ENCODE measurements at places on chromosomes 3 and 15. TPM values are rescaled to one million over a fixed set of nuclear protein-coding genes. Genes with fewer than 3 reads are reported as not detected.

- no peak overlapping the region for H3K27ac ChIP-seq
- no peaks in the 10 kb centered on the region for H3K36me3 ChIP-seq
- no peaks in the 10 kb centered on the region for H3K27me3 ChIP-seq
- no peak overlapping the region for H3K4me3 ChIP-seq
These were observed 33.6 kb downstream of the RAF1 start for GRCh38 chr3:12630292-12630691.

GRCh38 chr3:27568393-27568792, 84.2 kb upstream of the SLC4A7 start:
- DNase-seq: no peak
- no peak overlapping the region for H3K4me3 ChIP-seq
- no peaks in the 10 kb centered on the region for H3K27me3 ChIP-seq

Gene SYNPR
- total RNA-seq: 0.90 TPM

DNA sequence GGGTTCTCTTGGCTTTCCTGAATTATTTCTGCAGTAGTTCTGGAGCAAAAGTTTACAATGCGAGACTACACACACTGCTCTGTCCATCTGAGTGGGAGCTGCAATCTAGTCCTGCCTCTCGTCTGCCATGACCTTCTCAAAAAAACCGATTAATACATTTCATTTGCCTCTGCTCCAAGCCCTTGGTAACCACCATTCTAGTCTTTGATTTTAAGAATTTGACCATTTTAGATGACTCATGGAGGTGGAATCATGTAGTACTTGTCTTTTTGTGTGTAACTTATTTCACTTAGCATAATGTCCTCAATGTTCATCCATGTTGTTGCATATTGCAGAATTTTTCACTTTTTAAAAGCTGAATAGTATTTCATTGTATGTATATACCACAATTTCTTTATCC, 356.9 kb downstream of the SV2B start:
- peaks cover 50% of the 10 kb centered on the region for H3K4me1 ChIP-seq
- no peaks in the 10 kb centered on the region for H3K27me3 ChIP-seq
- peaks cover 8% of the 10 kb centered on the region for H3K36me3 ChIP-seq
- H3K4me3 ChIP-seq: peak overlapping the region; percentile 59

GRCh38 chr15:52144656-52145178, 32.1 kb upstream of the BCL2L10 start:
- H3K27me3 ChIP-seq: no peaks in the 10 kb centered on the region
- H3K36me3 ChIP-seq: peaks cover 17% of the 10 kb centered on the region
- H3K4me1 ChIP-seq: no peaks in the 10 kb centered on the region
- DNase-seq: no peak
- no peak overlapping the region for H3K27ac ChIP-seq
- H3K4me3 ChIP-seq: no peak overlapping the region

- DNase-seq: peak; percentile 75
- H3K36me3 ChIP-seq: no peaks in the 10 kb centered on the region
- H3K4me3 ChIP-seq: no peak overlapping the region
These were observed 209.4 kb downstream of the CADPS start for GRCh38 chr3:62665627-62666437.

Gene PP2D1
- not detected for total RNA-seq

- no peak for DNase-seq
- no peaks in the 10 kb centered on the region for H3K4me1 ChIP-seq
- H3K27me3 ChIP-seq: peaks cover 12% of the 10 kb centered on the region
- H3K36me3 ChIP-seq: no peaks in the 10 kb centered on the region
These were observed 12.5 kb downstream of the TRAT1 start for GRCh38 chr3:108835101-108835500.

DNA sequence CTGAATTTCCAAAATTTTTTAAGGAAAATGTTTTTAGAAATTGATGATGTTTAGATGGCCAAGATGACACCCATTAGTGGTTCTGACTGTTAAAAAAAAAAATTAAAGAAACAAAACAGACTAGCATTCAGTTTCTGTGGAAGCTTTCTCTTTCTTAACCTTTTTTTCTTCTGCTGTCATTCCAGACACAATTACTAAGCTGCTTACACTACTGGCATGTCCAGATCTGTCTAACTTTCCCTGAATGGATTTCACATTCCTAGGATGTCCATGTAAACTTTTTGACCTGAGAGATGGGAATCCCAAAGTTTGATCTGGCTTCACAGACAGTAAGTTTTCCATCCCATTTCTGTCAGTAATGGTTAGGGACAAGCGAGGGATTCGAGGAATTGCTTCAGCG, 10.3 kb upstream of the MTMR10 start:
- H3K36me3 ChIP-seq: no peaks in the 10 kb centered on the region
- DNase-seq: no peak
- no peaks in the 10 kb centered on the region for H3K27me3 ChIP-seq
- H3K27ac ChIP-seq: no peak overlapping the region
- H3K4me1 ChIP-seq: no peaks in the 10 kb centered on the region

DNA sequence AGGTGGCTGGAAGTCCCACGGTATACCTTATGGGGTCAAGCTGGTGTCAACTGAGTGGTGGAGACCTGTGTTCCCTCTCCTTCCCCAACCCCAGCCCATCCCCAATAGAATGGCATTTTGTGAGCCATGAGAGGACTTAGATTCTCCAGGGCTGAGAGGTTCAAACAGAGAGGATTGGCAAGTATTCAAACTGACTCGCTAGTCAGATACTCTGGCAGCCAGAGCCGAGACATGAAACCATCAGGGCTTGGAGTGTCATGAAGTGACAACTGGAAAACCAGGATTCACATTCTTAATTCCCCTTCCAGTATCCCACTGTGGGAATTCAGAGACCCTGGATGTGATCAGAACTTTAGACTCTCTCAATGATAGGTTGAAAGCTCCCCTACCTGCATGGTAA, 159.4 kb upstream of the SNTN start:
- H3K27ac ChIP-seq: no peak overlapping the region
- H3K4me3 ChIP-seq: no peak overlapping the region
- no peaks in the 10 kb centered on the region for H3K36me3 ChIP-seq
- DNase-seq: no peak
- H3K27me3 ChIP-seq: no peaks in the 10 kb centered on the region
- peaks cover 12% of the 10 kb centered on the region for H3K4me1 ChIP-seq

DNA sequence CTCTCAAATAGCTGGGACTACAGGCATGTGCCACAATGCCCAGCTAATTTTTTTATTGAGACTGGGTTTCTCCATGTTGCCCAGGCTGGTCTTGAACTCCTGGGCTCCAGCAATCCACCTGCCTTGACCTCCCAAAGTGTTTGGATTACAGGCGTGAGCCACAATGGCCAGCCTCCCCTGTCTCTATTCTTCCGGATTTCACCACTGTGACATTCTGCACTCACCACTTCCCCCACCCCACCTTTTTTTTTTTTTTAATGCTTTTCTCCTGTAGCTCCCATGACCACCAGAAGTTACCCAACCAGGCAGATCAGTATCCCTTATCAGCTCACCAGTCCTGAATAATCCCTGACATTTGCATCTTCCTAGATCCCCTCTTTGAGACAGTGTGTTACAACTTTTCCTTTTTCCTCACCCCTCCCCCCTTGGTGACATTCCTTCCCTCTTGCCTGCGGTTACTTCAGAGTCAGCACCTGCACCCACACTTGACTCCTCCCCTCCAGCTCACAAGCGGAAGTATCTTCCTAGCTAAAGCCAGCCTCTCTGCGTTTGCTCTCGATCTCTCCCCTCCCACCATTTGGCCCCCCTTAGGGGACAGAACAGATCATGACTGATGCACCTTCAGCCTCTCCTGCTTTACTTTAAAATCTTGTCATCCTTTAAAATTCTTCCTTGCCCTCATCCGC, 13.5 kb upstream of the ZNF592 start:
- no peaks in the 10 kb centered on the region for H3K27me3 ChIP-seq
- H3K4me1 ChIP-seq: peaks cover 39% of the 10 kb centered on the region
- H3K36me3 ChIP-seq: peaks cover 27% of the 10 kb centered on the region
- peak overlapping the region; percentile 96 for H3K27ac ChIP-seq
- peak; percentile 94 for DNase-seq
- peak overlapping the region; percentile 45 for H3K4me3 ChIP-seq

Gene IL17RD
- 2.2 TPM for total RNA-seq

All from Calu3 (cell line).